Activated CD4-positive, alpha-beta T cell treated with anti-CD3 and anti-CD28 coated beads for 48 hours (primary cell): ENCODE measurements at places on chromosomes 12 and 14.

DNA sequence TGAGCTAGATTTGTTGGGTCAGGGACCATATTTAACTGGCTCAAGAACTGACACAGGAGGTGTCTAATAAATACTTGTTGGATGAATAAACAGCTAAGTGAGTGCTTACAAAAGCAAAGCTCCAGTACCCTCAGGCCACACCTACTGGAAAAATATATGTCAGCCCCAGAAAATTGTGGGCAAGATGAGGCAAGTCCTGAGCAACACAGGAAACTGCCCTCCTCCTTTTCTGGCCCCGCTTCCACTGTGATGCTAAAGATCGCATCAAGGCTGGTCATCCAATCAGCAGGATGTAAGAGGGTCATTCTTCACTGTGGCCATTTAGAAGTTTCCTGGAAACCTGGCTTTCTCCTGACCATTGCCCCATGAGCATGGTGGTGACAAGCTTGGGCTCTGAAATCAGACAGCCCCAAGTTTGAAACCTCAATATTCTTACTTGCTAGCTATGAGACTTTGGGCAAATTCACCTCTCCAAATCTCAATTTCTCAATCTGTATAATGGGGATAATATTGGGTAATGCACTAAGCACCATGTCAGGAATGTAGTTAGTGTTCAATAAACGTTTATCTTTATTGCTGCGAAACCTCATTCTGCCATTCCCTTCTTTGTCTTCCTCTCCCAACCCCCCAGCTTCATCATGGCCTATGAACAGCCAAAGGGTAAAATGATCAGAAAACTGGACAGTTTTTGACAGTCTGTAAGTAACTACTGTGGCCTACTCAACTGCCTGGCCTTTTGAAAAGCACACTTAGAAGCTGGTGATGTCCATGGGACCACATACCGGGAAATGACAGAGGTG is 139.3 kb upstream of the PZP start:
- peak; percentile 12 for DNase-seq

DNA sequence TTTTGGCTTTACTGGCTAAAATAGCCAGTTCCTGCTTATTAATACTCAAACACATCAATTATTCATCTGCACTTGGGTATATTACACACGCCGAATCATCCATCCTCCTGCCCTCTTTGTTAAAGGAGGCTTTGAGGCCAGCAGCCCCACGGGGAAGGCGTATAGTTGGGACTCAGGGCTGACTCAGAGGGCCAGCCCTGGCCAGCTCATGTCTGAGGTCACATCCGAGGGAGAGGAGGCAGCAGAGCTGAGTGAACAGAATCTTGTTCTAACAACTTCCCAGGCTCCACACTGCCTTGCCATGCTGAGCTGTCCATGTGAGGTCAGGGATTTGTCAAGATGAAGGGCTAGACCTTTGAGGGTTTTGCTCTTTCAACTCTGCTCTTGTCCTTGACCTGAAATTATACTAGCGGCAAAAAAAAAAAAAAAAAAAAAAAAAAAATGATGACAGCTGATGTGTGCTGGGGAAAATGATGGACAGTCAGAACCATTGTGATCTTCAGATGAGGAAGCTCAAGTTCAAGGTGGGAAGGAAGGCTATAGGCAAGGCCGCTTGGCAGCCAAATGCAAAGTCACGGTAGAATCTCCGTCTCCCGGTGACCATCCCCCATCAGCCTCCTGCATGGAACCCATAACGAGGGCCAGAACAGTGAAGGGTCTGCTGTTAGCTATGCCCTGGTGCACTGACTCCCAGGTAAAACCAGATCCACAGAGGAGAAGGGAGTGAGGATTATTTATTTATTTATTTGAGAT is 12.5 kb upstream of the MARK3 start:
- DNase-seq, result peak; percentile 57

DNA sequence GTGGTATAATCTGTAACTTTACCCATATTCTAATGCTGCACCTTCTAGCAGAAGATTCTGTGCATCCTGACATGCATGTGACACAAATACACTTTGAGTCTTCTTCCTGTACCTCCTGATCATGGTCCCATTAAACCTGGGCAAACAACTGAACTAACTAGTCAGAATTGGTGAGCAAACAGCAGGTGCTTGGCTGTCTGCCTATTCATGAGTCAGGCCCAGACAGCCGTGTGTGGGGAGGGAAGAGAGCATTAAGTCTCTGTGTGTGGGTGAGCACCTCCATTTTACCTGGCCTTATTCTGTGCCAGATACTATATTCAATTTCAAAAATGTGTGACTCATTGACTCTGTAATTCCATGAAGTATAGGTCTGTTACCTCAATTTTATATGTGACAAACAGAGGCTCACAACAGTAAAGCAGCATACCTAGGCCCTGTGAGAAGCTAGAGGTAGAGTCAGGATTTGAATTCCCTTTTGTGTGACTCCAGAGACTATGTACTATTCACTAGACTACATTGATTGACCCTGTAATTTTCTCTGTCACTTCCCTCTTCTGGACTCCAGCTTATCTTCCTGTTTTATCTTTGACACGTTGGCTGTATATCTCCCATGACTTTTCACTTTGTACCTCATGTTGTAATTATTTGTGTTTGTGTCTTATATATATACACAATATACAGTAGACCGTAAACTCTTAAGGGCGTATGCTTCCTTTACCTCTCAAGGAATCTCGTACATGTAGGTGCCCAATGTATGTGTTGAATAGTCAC is 32.2 kb downstream of the SUSD6 start:
- peak; percentile 84 for DNase-seq

DNA sequence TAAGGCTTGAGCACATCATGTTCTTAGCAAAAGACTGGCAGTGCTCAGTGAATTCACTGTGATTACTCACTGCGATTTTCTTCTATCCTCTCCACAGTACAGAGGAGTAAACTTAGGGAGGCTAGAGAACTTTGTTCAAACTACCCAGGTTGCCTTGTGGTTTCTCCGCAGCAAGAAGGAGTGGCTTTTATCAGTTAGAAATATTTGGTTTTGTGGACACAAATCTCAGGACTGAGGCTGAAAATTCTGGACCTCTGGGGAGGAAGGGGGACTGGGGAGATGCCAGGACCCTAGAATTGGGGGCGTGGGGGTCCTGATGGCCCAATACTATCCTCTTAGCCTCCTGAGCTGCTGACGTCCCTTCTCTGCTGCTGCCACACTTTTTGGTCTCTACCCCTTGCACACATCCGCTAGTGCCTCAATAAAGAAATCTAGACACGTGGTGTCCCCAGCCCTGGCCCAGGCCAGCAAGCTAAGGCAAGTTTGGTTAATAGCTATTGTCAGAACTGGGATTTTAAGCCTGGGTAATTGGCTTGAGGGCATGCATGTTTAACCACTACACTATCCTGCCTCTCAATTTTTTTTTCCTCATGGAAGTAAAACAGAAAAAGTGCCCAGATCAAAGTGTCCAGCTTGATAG is 842 bp downstream of the OAS2 start:
- peak; percentile 57 for DNase-seq

GRCh38 chr14:55129428-55130195 is 560 bp downstream of the LGALS3 start:
- peak; percentile 40 for DNase-seq

- no peak for DNase-seq
Observed at GRCh38 chr12:115672506-115673080, 604.9 kb downstream of the MED13L start.

- no peak for DNase-seq
Observed at GRCh38 chr14:25006961-25007795, 42.8 kb downstream of the STXBP6 start.

GRCh38 chr12:87406926-87407325 is 622.3 kb downstream of the C12orf50 start:
- DNase-seq, result no peak

DNA sequence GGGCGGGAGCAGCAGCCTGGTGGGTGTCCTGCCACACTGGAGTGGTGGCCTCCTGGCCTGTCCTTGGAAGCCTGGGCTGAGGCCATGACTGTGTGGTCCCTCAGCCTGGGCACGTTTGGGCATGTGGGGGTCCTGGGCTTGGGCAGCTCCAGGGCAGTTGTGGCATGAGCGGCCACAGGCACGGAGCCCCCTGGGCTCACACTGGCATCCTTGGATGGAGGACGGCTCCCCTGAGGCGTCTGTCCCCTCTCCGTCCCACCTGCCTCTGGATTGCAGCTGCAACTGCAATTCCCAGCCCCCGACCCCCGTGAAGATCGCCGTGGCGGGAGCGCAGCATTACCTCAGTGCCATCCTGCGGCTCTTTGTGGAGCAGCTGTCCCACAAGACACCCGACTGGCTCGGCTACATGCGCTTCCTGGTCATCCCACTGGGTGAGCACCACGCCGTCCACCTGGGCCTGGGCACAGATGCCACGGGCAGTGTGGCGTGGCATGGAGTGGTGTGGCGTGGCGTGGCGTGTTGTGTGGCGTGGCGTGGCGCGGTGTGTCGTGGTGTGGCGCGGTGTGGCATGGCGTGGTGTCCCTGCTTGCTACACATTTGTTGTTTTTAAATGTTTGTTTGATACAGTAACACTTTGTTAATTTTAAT is 15.1 kb upstream of the TEX22 start:
- DNase-seq, result no peak

GRCh38 chr12:12724421-12725085 is 7.4 kb downstream of the CDKN1B start:
- DNase-seq, result peak; percentile 38

DNA sequence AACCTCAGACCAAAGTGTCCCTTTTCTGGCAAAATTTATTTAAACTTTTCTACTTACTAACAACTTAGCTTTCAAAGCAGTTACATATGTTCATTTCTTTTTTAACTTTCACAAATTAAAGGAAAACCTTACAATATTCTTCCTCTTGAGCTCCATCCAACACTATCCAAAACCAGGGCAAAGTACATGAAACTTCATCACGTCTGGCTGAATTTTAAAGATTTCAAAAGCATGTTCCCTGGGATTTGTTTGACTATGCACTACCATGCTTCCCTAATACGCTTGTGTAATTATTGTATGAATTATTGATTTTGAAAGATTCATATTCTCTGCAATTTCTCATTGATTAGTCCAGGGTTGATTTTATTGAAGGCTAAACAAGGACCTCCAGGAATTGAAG is 343.1 kb upstream of the TMPO start:
- DNase-seq, result no peak

GRCh38 chr14:63504648-63505047 is 38.5 kb downstream of the PPP2R5E start:
- DNase-seq, result no peak

GRCh38 chr12:2251526-2252209 is 198.9 kb downstream of the CACNA1C start:
- DNase-seq, result no peak

- DNase-seq, result no peak
Observed at GRCh38 chr14:59294662-59294992, 106.2 kb downstream of the DAAM1 start.

- no peak for DNase-seq
Observed at GRCh38 chr14:44990533-44990932, 28.5 kb downstream of the TOGARAM1 start.
